ENCODE measurements at places on chromosomes 6 and 20.

- no peak for DNase-seq
Observed at GRCh38 chr6:146679386-146679785, 80.6 kb downstream of the ADGB start.

GRCh38 chr20:15056246-15056645 lies 718.8 kb upstream of the FLRT3 start:
- no peak for DNase-seq

- no peak for DNase-seq
Observed at GRCh38 chr6:5726976-5727718, 279.6 kb downstream of the NRN1 start.

GRCh38 chr6:44133003-44133931 lies 5.9 kb downstream of the TMEM63B start:
- DNase-seq = no peak

- DNase-seq = peak; percentile 59
Observed at GRCh38 chr6:129251669-129252376, 368.9 kb downstream of the LAMA2 start.

GRCh38 chr20:51800872-51801121 lies 1.5 kb downstream of the SALL4 start:
- no peak for DNase-seq

GRCh38 chr6:41767112-41767833 lies 12.4 kb downstream of the FRS3 start:
- no peak for DNase-seq

- DNase-seq = no peak
Observed at GRCh38 chr6:142648036-142648451, 296.9 kb downstream of the HIVEP2 start.

GRCh38 chr6:44297063-44298038 lies 15.8 kb downstream of the AARS2 start:
- peak; percentile 39 for DNase-seq

DNA sequence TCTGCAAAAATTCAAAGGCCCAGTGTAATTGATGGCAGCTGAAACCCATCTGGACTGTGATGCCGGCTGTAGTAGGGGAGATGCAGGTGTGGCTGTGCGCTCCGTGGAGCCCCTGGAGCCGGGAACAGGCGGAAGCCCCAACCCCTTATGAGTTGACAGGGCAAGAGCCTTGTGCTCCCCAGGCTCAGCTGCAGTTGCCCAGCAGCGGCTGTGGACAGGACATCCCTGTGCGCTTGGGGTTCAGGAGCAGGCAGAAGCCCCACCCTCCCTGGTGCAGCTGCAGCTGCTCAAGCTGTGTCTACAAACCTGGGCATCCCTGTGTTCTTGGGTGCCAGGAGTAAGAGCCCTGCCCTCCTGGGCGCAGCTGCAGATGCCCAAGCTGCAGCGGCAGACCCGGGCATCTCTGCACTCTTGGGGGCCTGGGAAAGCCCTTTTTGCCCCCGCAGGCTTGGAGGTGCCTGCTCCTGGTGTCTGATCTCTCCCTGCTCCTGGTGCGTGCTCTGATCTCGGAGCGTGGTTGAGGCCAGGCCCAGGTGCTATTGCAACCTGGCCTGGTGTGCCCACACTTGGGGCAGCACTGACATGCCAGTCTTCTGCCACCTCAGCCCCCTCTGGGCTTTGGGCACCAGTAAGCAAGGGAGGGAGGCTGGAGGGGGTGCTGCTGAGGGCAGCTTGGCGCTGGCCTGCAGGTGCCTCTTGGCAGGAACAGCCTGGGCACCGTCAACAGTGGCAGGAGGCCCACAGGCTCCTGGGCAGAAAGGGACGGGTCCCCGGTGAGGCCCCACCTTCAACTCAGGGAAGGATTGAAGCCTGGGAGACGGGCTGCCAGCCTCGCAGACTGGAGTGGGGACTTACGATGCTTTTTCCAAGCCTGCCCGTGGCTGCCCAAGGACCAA lies 30.3 kb downstream of the OR2J2 start:
- no peak for DNase-seq

GRCh38 chr20:58650181-58650775 lies 805 bp upstream of the STX16 start:
- DNase-seq = peak; percentile 28
